Lower lobe of right lung (tissue), 2 donors: ENCODE measurements at places on chromosomes 5 and 9.

DNA sequence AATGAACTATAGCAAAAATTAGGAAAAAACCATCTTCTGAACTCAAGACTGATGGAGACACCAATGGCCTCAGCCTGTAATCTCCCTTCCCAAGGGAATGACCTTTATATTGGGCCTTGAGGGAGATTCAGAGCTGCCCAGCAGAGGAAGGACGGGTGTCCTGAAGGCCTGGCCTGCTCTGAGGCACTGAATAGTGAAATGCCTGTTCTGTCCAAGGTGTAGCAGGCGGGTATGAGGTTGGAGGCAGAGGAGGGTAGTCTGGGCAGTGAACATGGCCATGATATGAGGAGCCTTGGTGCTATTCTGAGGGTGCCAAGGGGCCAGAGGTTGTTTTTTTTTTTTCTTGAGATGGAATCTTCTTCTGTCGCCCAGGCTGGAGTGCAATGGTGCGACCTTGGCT lies 25.0 kb downstream of the PSD2 start:
- no peak for DNase-seq

GRCh38 chr5:174987443-174988012 lies 263.1 kb downstream of the MSX2 start:
- no peak for DNase-seq

DNA sequence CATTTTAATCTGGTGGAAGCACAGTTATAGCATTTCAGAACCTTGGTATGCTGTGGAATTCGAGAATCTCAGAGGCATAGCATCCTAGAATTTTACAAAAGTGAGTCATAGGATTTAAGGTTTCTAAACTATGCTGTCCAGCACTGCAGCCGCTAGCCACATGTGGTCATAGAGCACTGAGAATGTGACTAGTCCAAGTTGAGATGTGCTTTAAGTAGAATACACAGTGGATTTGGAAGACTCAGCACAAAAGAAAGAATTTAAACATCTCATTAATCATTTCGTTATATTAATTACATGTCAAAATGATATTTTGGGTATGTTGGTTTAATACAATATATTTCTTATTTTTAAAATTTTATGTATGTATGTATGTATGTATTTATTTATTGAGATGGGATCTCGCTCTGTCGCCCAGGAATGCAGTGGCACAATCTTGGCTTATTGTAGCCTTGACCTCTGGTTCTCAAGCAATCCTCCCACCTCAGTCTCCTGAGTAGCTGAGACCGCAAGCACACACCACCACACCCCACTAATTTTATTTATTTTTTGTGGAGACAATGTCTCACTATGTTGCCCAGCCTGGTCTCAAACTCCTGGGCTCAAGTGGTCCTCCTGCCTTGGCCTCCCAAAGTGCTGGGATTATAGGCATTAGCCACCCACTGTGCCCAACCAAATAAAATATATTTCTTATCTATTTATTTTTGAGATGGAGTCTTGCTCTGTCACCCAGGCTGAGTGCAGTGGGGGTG lies 20.4 kb upstream of the RPS14 start:
- no peak for DNase-seq

- DNase-seq, result no peak
These were observed 53.8 kb upstream of the PSD2 start for GRCh38 chr5:139741823-139742172.

- DNase-seq, result no peak
These were observed 193.0 kb downstream of the PRR16 start for GRCh38 chr5:120657104-120657503.

GRCh38 chr5:95841914-95842812 lies 19.6 kb upstream of the GLRX start:
- no peak for DNase-seq

DNA sequence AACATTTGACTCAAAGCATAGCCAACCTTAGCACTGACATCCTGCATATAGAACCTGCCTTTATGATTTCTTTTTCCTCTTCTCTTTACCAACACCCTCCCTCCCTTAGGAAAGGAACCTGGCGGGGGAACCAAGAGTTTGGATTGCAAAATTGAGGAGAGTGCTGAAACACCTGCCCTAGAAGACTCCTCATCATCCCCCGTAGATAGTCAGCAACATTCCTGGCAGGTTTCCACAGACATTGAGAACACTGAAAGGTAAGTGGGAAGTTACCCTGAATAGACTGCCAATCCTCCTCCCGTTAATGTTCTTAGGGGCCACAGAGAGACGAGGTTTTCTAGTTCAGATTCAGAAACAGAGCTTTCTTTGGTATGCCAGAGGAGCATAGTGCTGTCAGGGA lies 88.8 kb downstream of the RGS7BP start:
- DNase-seq, result no peak

DNA sequence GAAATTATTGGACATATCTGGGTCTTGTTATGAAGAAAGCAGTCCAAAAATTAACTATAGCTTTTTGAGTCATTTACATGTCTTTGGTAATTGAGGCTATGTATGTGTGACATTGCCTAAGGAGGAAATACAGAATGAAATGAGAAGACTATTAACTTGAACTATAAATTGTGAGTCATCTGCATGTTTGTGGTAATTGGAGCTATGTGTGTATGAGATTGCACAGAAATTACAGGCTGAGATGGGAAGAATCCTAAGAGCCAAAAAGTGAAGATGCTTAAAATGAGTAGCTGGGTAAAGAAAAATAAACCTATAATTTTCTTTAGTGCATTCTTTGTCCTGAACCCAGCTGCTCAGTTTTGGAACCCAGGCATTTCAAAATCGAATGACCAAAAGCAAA lies 747.6 kb upstream of the EDIL3 start:
- DNase-seq, result no peak

DNA sequence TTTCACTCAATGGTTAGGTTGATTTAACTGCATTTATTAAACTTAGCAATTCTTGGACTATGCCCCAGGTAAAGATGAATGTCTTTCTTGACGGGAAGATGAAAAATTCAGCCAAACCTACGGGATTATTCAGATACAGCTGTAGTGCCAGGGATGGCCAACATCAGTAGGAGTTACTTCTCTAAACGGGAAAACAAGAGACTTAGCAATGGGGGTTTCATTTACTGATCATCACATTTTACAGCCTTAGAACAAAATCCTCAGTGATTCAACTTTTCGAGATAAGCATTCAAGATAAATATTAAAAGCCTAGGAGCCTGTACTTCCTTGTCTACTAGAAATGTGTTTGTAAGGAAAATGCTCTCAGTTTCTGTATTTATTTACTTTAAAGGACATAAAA lies 46.1 kb downstream of the S1PR3 start:
- DNase-seq, result no peak

GRCh38 chr9:137494104-137494544 lies 35.0 kb upstream of the NSMF start:
- DNase-seq, result no peak

GRCh38 chr9:4600368-4600767 lies 61.7 kb upstream of the PLPP6 start:
- no peak for DNase-seq
